ENCODE measurements at places on chromosomes 12 and 14.

GRCh38 chr14:20680363-20680762, 4.0 kb upstream of the RNASE4 start:
- no peak for DNase-seq

- no peak for DNase-seq
Observed at GRCh38 chr12:66418908-66419307, 116.6 kb downstream of the HELB start.

DNA sequence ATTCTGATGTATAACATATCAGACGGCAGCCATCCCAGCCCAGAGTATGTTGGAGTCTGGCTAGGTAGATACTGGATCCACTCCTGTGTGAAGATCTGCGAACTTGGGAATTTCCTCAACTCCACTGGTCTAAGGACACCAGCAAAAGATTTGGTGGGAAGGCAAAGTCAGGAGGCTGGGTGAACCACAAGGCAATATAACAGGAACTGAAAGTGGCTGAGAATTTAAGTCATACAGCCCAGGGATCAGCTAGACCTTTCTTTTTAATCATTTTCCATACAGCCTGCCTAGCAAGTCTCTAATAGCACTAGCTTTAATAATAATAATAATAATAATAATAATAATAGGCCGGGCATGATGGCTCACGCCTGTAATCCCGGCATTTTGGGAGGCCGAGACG, 34.8 kb downstream of the BRAP start:
- DNase-seq = no peak

GRCh38 chr12:56104815-56105608, 653 bp downstream of the PA2G4 start:
- peak; percentile 73 for DNase-seq

DNA sequence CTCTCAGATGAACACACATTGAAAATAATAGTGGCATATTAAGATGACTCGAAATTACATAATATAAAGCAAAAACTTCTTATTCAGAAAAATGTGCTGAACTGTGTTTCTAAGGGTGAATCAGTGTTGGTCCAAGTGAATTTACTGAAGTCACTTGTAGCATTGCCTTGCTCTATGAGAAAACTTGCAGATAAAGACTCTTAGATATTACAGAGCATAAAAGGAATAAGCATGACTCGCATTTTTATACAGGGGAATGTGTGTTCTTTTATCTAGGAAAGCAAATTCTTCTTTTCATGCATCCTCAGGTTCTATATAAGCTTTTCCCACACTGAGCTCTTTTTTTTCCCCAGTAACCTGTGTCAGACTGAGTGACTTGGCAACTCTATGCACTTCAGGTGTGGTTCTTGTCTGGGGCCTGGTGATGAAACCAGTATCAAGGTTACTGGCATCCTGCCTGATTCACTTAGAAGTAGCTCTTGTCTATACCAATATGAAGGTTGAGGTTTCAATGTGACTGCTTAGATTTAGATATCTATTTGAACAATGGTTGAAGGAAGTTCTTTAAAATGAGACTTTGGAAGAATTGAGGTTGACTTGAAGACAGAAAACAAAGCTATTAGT, 76.1 kb downstream of the OTOGL start:
- no peak for DNase-seq

DNA sequence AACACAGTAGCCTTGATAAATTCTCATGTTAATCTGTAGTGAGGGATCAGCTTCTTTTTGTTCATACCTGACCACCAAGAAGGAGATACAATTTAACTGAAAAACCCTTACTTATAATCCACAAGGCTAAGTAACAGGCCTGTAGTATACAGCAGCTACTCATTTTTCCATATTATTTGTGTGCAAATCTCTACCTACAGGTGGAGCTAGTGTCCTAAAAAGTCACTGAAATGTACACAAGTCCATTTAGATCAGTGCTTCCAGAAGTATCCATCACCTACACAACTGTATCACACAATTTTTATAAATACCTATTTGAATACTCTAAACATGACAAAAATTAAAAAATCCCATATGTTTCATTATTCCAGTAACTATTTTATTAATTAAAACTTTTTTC, 173.2 kb downstream of the SLC35F4 start:
- peak; percentile 47 for DNase-seq

DNA sequence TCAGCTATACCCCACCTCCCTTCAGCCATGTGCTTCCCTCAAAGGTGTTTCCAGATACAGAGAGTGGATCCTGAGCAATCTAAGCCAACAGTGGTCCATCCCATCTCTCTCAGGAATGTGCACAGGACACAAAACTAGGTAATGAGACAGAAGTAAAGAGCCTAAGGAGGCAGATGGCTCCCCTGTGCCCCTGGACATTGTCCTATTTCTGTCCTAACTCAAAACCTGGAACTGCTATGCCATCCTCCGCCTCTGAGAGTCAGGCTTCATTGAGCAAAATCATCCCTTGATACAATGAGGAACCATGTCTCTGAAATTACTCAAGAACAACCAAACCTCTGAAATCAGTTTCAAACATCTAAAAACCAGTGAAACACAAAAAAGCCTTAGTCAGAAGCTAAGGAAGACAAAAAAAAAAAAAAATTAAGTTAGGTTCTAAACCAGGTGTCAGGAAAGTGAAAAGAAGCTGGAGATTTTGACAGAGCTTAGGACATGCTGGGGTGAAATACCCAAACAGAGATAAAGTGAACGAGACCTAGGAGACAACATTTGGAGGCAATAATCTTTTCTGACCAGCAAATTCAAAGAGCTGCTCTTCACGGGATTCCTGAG, 200.3 kb upstream of the PLEKHG7 start:
- peak; percentile 77 for DNase-seq

DNA sequence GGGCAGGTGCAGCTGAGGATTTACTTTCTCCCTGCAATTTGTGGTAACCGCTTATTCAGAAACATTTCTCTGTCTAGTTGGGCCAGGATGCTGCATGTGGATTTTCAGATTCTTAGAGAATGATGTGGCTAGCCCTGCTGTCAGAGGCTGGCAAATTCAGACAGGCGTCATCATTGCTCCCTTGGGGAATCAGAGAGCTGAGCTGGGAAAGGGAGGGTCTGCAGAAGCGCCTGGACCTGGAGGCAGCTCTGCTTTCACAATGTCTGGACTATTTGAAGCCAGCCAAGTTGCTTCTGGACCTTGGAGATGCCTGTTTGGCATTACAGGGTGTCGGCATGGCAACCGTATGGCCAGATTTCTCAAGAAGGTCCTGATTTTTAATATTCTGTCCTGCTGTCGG, 3.4 kb downstream of the GALNT16 start:
- DNase-seq = no peak

- DNase-seq = no peak
Observed at GRCh38 chr12:61311413-61311812, 948.8 kb upstream of the USP15 start.

DNA sequence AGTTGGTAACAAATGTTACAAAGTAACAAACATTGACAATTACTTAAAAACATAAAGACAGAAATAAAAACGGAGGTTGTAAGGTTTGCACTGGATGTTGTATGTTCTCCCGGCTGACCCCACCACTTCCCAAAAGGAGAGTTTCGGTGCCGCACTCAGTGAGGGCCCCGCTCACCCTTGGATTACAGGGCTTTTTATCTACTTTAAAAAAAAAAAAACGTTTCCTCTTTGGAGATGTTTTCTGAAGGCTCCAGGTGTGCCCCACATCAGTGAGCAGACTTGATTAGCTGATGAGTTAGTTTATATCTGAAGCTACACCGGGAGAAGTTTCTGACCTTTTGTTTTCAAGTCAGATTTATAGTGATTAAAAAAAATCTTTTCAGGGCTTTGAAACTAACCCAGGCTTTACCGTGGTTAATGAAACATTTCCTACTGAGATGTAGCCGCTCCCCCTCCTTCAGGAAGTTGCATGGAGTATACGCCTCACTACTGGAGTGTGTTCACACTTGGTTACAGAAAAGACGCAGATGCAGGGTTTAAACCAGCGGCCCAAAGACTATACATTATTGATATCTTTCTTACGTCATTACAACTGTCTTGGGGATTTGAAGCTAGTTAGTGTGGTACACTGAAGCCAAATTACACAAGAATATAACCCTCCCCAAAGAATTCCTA, 38.0 kb upstream of the BCL7A start:
- peak; percentile 18 for DNase-seq

DNA sequence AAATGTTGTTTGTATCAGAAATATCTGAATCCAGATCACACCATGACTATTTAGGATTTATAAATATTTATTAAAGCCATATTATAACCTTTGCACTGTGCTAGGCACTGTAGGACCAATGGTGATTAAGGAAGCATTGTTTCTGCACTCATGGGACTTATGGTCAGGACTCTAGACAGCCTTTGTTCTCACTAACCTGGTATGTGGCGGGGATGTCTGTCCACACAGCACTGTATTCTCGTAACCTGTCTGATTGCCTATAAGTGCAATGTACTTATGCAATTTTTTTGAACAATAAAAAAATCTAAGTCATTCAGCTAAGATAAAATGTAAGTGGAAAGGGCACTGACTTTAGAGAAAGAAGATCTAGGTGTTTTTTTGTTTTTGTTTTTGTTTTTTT, 6.7 kb upstream of the SSPN start:
- DNase-seq = no peak

DNA sequence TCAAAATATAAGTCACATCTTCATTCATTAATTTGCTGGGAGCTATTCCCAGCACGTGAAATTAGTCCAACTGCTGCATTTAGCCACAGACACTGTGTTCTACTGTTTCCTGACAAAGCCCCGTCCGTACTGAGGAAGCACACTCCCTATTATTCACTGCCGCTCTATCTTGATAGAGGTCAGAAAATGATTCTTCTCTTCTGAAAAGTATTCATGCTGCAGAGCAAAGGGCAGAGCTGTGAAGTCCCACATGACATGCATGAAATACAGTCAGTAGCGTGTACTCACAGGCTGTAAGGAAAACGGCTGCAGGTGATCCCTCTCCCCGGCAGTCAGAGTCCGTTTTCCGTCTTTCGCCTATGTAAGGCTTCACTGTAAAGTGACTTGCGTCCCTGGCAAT, 302.5 kb upstream of the FKBP4 start:
- DNase-seq = no peak

DNA sequence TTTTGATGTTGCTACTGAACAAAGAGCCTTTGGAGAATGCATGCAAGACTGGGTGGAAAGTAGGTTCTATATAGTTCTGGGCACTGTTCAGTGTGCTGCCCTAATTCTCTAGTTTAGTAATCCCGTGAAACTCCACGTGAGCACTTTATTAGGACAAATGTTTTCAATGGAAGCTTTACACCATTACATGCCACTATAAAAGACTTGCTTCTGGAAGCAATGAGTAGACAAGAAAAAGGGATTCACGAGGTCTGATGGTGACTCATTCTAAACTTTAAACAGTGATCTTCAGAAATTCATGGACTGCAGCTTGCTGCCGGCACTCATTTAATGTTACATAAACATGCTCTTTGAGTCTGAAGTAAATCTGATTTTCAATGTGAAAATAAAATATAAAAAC, 22.3 kb downstream of the ATG14 start:
- DNase-seq = no peak

DNA sequence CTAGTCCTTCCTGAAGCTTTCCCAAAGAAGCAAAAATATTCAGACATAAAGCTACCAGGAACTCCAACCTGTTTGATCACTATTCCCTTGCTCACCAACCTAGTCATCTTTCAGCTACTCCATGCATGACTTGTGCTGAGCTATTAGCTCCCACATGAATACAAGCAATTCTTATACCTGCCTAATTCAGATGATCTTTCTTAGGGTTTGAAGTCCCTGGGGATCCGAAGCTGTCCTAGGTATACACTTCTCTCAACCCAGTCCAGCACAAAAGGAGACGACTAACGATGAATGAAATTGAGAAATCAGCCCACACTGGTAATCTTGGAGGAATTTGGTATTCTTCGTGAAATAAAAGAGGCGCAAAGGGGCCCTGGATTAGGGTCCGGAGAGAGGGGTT, 631 bp upstream of the PTGR2 start:
- no peak for DNase-seq

DNA sequence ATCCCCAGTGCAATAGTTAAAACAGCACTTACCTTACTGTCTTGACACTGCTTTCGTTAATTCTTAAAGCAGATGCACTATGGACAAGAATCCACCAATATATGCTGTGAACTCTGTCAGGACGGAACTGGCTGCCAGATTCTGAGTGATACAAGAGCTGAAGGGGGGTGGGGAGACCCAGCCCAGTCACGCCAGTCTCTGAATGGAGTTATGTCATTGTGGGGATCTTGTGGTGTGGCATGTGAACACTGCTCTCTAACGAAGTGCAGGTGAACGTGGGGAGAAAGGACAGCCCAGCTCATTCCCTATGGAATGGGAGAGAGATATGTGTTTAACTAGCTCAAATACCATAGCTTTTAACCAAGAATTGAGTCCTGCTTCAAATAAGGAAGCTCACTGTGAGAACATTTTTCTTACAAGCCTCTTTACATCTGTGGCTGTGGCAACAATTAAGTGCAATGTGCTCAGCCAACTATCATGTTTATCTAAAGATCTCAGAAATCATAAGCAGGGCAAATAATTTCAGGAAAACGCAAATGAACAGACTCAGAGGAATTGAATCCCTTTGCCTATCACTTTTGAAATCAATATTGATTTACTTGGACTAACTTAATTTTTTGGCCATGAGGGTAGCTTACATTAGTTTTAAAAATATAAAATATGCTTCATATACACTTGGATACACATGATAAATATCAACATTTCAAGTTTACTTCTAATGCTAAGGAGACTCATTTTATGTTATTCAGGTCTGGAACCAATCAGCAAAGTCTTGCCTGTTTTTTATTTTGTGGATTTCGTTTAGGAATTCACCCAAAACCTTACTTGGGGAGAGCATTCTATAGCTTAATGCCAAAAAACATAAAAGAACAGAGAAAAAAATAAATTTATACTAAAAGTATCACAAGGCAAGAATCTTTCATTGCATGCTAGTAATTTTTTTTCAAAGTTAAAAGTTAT, at the start of gene LUM:
LUM (minus strand) TSS at position 129 of the 960 bp plus-strand sequence. CDS start 2,515 bp downstream, outside the sequence.
- peak; percentile 36 for DNase-seq

GRCh38 chr12:7612851-7613250, 52.9 kb downstream of the APOBEC1 start:
- DNase-seq = no peak

DNA sequence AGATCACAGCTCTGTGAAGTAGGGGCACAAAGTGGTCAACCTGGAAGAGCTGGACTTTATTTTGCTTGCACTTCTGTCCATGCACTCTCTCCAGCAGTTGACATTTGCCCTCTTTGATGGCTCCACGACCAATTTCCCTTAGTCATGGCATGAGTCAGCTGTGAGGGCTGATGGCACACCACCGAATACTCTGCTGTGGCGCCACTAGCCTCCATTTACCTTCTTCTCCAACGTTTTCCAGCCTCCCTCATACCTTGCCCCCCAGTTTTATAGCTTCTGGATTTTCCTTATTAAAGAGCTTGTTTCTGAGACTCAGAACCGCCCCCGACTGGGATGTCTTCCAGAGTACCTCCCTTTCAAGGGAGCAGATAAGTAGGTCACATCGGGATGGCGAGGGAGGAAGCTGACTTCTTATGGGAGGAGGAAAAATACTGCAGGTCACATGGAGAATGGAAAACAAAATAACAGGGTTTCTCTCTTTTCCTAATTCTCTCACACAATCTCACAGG, 17.6 kb downstream of the NINJ2 start:
- peak; percentile 68 for DNase-seq

- peak; percentile 70 for DNase-seq
Observed at GRCh38 chr12:114662512-114663177, 21.3 kb downstream of the TBX3 start.

GRCh38 chr12:93895089-93895445, 217.9 kb downstream of the CRADD start:
- no peak for DNase-seq
